Activated CD4-positive, alpha-beta T cell treated with anti-CD3 and anti-CD28 coated beads, Interleukin-2, amount 50 U/mL, for 1 hour (primary cell): ENCODE measurements at places on chromosomes 2 and 18.

GRCh38 chr2:220227266-220227920 lies 600.0 kb downstream of the SLC4A3 start:
- DNase-seq = no peak

- DNase-seq = no peak
Measured at GRCh38 chr18:69261406-69261805, 139.3 kb upstream of the DOK6 start.

DNA sequence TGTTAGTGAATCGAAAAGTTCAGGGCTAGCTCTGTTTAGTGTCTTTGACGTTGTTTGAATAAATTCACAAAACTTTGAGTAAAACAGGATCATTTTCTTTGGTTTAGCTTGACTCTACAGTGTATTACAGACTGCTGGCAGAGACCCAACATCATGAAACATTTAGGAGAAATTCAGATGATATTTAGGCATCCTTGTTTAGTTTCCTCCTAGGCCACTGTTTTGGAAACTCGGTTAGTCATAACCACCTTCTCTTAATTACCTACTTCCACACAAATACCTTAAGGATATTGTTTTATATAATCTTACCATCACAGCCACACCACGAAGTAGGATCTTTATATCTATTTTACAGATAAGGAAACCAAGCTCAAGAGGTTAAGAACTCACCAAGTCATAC lies 7.8 kb downstream of the LIMS1 start:
- no peak for DNase-seq

DNA sequence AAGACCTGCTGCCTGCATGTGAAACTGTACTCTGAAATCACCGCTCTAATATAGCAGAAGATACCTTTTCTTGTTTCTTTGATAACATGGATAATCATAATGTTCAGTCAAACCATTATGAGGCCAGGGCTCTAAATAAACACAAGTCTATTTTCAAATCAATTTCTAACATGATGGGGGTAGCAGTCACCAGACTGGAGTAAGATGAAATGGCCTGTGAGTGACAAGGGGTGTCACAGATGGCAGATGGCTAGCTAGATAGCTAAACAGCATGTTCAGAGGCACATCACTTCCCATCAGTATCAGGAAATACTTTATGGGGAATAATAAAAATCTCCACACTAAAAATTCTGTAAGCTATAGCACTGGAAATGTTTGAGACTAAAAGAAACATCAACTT lies 14.0 kb downstream of the MBD2 start:
- DNase-seq = no peak

GRCh38 chr2:3113122-3113521 lies 264.5 kb downstream of the EIPR1 start:
- no peak for DNase-seq

DNA sequence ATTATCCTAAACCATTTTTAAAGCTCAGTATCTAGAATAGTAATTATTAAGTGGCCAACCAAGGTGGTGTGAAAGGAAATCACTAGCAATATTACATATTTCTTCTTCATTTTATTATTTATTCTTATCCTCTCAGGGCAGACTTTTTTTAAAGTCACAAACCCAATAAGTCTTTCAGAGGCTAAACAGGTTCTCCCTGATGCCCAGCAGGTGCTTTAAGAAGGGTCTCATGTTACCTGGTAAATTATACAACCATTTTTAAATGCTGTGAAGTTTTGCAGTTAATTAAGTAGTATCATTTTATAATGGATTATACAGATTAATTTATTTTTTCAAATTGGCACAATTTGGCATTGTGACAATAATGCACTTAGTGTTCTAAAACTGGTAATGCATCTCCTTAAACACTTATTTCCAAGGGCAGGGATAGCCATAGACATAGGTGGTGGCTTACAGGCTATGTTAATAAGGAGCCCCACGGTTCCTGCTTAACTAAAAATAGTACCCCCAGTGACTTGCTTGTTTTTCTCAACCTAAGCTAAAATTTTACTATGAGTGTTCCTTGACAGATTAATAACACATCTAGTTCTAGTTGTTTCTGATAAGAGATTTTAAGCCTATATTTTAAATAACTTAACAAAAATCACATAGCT lies 67.0 kb downstream of the PMS1 start:
- DNase-seq = no peak

GRCh38 chr2:181916726-181917718 lies 25.5 kb downstream of the ITPRID2 start:
- DNase-seq = no peak

DNA sequence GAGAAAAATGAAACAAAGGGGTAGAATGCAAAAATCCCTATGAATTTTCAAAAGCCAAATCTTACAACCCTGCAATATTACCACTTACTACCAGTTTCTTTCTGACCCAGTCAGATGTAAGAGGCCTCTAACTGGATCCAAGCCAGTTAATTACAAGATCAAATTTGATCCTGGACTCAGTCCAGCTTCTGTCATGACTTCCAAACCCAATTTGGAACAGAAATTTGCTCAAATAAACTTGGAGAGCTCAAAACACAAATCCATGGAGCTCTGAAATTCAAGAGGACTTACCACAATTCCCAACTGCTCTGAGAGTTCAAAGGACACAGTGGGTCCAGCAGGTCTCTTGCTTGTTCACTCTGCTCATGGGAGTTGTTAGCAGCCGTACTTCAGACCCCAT lies 1271.7 kb upstream of the SLC39A10 start:
- DNase-seq = no peak

DNA sequence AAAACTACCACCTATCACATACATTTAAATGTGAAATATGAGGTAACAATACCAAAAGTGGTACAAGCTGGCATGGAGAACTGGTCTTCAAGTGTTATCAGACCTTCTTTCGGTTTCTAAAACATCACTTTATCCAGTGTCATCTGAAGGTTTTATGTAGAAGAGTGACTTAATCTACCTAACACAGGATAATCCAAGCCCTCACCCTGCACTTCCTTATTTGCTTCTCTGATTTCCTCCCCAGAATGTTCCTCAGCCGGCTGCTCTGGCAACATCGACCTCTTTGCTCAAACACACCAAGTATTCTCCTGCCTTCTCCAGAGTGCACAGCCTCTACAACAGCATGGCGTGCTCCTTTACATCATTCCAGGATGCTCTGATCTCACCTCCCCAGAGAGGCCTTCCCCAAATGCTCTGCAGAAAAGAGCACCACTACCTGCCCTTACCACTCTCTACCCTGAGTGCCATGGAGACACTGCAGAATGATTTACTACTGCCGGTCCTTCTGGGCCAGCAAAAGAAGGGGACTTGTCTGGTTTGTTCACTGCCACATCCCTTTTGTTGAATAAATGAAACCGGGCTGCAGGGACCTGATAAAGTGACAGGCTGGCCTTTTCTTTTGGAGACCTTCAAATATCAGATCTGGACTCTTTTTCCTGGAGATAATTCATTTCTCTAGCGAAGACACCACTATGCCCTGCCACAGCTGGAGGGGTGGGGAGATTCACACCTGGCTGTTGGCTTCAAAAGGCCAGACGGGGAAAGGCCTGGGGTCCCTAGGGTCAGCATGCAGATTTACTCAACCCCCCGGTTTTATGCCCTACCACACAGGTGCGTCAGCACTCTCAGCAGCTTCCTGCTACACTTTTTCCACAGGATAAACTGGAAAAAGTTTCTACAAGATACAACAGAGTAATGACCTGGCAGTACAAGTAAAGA lies 42.0 kb downstream of the TTR start:
- DNase-seq = no peak

DNA sequence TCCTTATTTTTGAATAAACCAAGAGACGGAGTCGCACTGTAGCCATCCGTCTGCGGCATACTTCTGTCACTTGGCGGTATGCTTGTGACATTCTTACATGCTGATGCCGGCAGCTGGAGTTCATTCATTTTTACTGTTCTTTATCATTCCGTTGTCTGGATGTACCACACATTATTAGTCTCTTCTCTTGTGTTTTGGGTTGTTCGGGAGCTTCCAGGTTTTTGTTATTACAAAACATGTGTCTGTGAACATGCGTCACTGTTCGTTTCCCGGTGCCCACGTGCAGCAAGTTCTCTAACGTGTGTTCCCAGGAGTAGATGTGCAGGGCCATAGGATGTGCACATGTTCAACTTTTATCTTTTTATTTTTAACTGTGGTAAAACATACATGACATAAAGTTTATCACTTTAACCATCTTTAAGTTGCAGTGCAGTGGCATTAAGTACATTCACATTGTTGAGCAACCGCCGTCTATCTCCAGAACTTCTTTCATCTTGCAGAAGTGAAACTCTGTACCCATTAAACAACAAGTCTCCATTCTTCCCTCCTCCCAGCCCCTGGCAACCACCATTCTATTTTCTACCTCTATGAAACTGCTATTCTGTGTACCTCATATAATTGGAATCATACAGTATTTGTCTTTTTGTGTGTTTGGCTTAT lies 40.1 kb downstream of the MTCL1 start:
- no peak for DNase-seq

- no peak for DNase-seq
Measured at GRCh38 chr2:81250270-81250669, 945.7 kb upstream of the LRRTM1 start.

- DNase-seq = no peak
Measured at GRCh38 chr18:62878305-62878704, 163.0 kb downstream of the PHLPP1 start.

GRCh38 chr2:1800716-1801388 lies 56.5 kb upstream of the PXDN start:
- DNase-seq = no peak

DNA sequence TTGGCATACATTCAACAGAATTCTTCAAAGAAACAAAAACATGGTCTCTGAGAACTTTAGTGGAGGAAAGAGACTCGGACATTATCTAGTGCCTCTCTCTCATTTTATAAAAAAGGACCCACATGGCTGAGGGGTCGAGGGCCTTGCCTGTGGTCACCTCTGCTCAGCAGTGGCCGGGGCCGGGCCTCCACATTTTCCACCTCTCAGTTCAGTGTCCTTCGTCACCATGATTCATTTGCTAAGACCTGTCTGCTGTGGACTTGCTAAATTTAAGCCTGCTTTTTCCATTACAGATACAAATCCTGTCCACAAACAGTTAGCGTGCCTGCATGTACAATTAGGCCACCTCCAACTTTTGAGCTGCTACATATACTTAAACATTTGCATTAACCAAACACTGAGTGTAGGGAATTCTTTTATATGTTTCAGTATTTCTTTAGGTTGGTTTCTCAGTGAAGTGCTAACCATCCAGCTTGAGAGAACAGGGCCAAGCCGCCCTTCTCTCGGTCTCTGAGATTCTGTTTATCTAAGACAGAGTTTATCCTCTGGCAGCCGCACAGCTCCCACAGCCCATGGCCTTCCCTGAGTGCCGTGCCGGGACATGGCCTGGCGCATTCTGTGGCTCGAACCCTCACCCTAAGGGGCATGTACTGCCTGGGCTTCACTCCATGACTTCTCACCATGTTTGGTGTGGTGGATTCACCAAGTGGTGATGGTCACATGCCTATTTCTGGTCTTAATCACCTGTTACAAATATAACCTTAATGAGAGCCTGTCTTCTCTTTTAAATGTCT lies 46.2 kb downstream of the COA5 start:
- DNase-seq = no peak

GRCh38 chr18:48877941-48878340 lies 72.8 kb downstream of the SMAD7 start:
- DNase-seq = no peak

- no peak for DNase-seq
Measured at GRCh38 chr18:54557958-54558357, 33.1 kb upstream of the DYNAP start.

GRCh38 chr2:67215214-67216055 lies 181.7 kb upstream of the ETAA1 start:
- no peak for DNase-seq

GRCh38 chr2:156704132-156704531 lies 268.0 kb downstream of the GPD2 start:
- no peak for DNase-seq

GRCh38 chr2:224904381-224904780 lies 137.9 kb downstream of the DOCK10 start:
- DNase-seq = no peak

DNA sequence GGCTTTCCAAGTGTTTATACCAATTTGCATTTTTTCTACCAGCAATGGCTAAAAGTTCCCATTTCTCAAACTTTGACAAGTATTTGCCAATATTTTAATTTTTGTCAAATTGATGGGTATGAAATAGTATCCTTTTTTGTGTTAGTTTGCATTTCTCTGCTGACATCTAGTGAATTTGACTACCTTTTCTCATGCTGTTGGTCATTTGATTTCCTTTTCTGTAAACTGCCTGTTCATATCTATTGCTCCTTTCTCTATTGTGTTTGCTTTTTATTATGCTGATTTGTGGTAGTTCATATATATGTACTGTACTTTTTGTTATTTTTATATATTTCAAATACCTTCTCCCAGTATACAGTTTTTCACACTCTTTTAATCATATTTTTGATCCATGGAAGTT lies 149.4 kb downstream of the PMAIP1 start:
- DNase-seq = no peak

- DNase-seq = no peak
Measured at GRCh38 chr18:12336171-12336613, 28.2 kb downstream of the TUBB6 start.

DNA sequence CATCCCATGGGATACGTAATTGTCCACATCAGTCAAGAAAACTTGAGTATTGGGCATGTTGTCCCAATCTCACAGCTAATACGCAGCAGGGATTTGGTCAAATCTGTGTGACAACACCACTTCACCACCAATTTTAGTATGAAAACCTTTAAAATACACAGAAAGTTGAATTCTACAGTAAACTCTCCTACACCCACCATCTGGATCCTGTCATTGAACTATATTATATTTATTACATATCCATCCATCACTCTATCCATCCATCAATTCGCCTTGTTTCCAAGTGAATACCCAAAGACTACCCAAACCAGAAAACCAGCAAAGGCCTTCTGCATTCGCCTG lies 846 bp upstream of the FKBP7 start:
- no peak for DNase-seq

DNA sequence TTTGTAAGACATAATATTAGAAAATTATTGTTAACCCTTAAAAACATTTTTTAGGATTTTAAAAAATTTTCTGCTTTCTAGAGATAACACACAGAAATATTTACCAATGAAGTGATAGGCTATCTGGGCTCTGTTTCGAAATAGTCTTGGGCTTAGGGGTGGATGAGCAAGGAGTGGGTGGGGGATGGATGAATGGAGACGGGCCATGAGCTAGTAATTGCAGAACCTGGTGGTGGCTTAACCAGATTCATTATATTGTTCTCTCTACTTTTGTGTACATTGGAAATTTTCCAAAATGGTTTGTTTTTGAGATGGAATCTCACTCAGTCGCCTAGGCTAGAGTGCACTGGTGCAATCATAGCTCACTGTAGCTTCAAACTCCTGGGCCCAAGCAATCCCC lies 89.6 kb downstream of the TCF7L1 start:
- DNase-seq = no peak

GRCh38 chr2:10188211-10188610 lies 65.7 kb downstream of the RRM2 start:
- no peak for DNase-seq

GRCh38 chr2:210795506-210795905 lies 239.1 kb downstream of the CPS1 start:
- DNase-seq = no peak

DNA sequence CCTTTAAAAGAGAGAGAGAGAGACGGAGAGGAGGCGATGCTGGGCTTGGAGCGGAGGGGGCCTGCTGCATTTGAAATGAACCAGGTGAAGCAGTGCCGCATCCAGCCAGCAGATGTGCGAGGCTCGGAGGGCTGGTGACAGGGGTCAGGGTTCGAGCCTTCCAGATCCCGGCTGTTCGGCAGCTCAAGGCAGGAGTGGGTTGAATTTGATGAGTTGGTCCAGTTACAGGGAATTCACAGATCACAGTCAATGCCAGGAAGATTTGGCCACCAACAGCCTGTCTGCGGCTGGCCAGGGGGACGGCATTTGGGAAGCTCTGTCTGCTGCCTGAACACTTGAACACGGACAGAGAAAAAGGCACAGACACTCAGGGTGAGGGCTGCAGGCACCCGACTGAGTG lies 48.6 kb downstream of the PTGR3 start:
- no peak for DNase-seq
